Stimulated activated CD4-positive, alpha-beta T cell treated with anti-CD3 and anti-CD28 coated beads, Interleukin-1b, Interleukin-23, amount 100 ng/mL, for 1 hour (primary cell): ENCODE measurements at places on chromosomes 3 and 15.

DNA sequence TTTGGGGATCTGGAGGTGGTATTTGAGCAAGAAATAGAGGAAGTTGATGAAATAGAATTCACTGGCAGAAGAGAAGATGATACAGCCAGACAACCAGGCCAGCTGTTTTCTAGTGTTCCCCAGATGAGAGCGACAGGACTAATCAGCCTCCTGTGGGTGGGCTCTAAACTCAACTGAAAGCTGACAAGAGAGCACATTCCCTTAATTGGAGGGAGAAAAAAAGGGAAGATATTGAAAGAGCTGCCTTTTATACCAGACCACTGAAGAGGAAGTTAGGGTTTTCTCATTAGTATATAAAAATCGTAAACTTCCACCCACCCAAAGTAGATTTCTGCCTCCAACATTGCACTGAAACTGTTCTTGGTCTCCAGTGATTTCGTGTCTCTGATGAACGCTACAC is 6.5 kb upstream of the TM4SF19 start:
- DNase-seq, result no peak

- no peak for DNase-seq
Measured at GRCh38 chr3:156685752-156686151, 11.4 kb downstream of the TIPARP start.

- DNase-seq, result no peak
Measured at GRCh38 chr3:30578479-30578878, 27.9 kb upstream of the TGFBR2 start.

- DNase-seq, result no peak
Measured at GRCh38 chr3:29708884-29709283, 428.0 kb downstream of the RBMS3 start.

DNA sequence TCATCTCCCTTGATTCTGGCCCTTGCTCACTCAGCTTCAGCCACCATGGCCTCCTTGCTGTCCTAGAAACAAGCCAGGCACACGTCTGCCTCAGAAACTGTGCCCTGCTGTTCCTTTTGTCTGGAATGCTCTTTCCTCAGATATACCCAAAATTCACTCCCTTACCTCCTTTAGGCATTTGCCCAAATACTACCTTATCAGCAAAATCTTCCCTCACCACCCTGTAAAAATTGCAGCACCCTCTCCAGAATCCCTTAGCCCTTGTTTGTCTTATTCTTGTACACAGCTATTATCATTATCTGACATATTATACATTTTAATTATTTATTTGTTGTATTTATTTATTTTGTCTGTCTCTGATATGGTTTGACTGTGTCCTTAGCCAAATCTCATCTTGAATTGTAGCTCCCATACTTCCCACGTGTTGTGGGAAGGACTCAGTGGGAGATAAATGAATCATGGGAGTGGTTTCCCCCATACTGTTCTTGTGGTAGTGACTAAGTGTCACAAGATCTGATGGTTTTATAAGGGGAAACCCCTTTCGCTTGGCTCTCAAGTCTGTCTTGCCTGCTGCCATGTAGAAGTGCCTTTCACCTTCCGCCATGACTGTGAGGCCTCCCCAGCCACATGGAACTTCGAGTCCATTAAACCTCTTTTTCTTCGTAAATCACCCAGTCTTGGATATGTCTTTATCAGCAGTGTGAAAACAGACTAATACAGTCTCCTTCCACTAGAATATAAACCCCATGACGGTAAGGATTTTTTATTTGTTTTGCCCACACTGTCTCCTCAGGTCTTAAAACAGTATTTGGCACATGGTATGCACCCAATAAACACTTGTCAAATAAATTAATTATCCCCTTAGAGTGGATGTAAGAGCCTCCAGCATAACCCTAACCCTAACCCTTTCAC is 60.0 kb upstream of the STT3B start:
- no peak for DNase-seq
